ENCODE measurements at places on chromosomes 2 and 18.

DNA sequence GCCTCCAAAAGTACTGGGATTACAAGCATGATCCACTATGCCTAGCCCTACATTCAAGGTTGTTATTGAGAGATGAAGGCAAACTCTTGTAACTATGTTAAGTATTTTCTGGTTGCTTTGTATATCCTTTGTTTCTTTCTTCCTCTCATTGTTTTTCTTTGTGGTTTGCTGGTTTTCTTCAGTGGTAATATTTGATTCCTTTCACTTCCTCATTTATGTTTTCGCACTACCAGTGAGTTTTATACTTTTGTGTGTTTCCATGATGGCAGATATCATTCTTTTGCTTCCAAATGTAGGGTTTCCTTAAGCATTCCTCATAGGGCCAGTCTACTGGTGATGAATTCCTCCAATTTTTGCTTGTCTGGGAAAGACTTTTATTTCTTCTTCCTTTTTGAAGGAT, 90.2 kb downstream of the NCK2 start:
- DNase-seq: no peak

DNA sequence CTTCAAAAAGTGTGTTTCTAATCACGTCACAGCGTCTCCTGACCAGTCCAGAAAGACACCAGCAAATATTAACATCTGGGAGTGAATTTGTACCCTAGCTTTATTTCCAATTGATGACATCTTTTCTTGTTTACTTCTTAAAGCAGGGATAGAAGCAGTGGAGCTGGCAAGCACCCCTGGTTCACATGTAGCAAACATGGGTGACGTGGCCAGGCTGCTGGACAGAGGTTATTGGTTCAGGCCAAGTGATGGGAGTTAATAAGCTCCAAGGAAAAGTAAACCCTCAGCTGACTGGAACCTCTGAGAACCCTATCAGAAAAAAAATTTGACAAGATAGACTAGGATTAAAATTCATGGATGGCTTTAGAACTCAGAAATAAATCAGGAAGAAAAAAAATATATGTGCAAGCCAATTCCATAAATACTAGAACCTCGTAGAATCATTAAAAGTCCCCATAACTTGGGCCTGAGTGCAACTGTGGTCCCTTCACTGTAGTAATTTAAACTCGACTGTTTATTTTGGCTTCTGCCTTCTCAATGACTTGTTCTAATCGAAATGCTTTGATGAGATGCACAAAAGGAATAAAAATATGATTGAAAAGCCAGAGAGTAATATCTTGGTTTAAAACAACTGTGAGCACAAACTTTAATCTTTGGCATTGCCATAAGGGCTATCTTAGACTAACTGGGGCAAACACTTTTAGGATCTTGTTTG, 121.5 kb upstream of the CTAGE1 start:
- no peak for DNase-seq

- DNase-seq: no peak
Measured at GRCh38 chr2:234843411-234843810, 108.4 kb upstream of the SH3BP4 start.

- no peak for DNase-seq
Measured at GRCh38 chr2:84996909-84997308, 25.9 kb downstream of the KCMF1 start.

- no peak for DNase-seq
Measured at GRCh38 chr18:56121669-56122068, 516.7 kb downstream of the TXNL1 start.

- DNase-seq: peak; percentile 70
Measured at GRCh38 chr2:152635635-152636298, 81.5 kb downstream of the PRPF40A start.

GRCh38 chr2:109374548-109375130, 239.1 kb downstream of the SEPTIN10 start:
- DNase-seq: no peak

DNA sequence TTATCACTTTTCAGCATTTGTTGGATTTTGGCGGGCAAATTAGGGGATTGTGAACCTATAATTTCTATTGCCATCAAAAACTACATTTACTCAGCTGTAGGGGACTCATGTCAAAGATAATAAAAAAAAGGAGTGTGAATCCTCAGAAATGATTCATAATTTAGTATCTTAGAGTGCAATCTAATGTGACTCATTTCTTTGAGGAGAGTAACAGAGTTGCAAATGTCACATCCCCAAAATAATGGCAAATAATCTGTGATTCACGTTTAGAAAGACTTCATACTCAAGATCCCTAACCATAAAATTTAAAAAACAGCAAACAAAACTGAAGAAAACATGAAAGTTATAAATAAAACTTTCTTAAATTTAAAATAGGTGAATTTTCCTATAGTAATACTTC, 373.0 kb downstream of the CDH2 start:
- no peak for DNase-seq

DNA sequence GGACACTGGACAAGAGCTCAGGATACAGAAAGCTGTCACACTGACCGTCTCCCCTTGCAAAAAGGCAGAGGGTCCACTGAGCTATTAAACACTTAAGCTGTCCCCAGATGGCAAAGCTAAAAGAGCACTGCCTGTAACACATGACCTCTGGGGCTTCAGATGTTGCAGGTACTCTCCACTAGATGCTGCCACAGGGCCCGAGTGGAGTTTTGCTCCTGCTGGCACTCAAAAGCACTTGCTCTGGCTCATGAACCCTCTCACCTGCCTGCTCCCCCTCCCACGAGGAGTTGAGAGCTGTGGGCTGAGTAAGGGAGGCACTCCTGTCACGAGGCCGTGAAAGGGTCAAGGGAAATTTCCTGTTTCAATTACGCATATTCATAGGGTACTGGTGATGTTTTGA, 227.9 kb downstream of the PRKCE start:
- DNase-seq: peak; percentile 53

DNA sequence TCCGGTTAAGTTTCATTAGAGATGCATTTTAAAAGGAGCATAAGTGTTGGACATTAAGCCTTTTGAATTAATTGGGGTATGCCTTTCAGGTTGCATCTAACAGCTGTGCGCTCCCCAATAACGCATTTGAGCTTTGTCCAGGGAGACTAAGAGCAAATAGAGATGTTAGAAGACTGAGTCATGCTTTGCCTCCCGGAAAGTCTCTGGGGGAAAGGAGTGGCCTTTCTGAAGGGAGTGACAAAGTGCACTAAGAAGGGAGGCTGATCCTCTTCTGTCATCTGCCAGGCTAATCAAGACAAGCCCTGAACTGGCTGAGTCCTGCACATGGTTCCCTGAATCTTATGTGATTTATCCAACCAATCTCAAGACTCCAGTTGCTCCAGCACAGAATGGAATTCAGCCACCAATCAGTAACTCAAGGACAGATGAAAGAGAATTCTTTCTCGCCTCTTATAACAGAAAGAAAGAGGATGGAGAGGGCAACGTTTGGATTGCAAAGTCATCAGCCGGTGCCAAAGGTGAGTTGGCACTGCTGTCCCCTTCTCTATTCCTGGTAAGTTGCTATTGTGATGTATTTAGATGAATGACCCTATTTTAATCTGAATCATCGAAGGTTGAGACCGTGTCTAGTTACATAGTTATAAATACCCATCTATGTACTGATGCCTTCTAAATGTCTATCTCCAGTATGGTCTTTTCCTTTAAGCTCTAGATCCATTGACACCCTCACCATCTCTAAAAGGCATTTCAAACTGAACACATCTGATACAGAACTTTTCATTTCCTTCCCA, 12.1 kb downstream of the TTL start:
- DNase-seq: peak; percentile 70

DNA sequence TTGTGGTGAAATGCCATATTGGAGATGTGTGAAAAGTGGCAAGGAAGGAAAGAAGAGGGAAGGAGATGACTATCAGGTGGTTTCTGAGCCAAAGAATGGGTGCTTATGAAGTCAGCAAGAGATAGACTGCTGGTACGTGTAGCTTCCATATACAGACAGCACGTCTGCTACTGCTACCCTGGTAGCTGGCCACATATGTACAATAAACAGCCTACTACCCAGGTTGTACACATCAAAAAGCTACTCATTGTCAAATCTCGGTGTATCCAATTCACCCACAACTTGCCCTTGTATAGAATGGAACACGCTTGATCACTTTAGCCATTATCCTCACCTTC, 761.8 kb downstream of the LRRTM4 start:
- DNase-seq: no peak

- no peak for DNase-seq
Measured at GRCh38 chr2:224781400-224781799, 65.2 kb upstream of the CCDC195 start.

- no peak for DNase-seq
Measured at GRCh38 chr2:157414050-157414449, 29.8 kb downstream of the CYTIP start.

- DNase-seq: no peak
Measured at GRCh38 chr18:29248805-29249204, 1071.9 kb upstream of the CDH2 start.

- peak; percentile 6 for DNase-seq
Measured at GRCh38 chr2:240918258-240919091, 12.3 kb downstream of the CROCC2 start.

GRCh38 chr18:45556222-45556621, 59.1 kb upstream of the SLC14A2 start:
- DNase-seq: no peak
